Activated naive CD4-positive, alpha-beta T cell treated with anti-CD3 and anti-CD28 coated beads for 36 hours (primary cell): ENCODE measurements at places on chromosomes 5 and 9. TPM values are rescaled to one million over a fixed set of nuclear protein-coding genes. Genes with fewer than 3 reads are reported as not detected.

Gene FGFR4
- 0.95 TPM for total RNA-seq

DNA sequence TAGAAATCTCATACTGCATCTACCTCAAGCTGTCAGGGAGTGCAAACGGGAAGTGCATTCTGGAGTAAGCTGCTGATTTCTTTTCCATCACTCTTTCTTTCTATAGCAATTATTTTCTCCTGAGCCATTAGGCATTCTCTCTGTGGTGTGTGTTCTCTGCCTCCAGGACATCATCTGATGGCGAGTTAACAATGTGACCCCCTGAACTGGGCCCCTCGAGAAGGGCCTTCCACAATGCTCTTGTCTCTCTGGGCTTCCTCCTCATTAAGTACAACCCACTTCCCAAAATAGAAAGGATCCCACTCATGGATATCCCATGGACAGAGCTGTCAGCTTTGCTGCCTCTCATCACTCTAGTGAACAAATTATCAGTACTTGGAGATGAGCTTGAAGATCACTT lies 96.7 kb upstream of the PRRC1 start:
- no peak overlapping the region for H3K4me3 ChIP-seq
- no peak overlapping the region for H3K27ac ChIP-seq
- peaks cover 2% of the 10 kb centered on the region for H3K27me3 ChIP-seq
- DNase-seq: no peak
- H3K36me3 ChIP-seq: no peaks in the 10 kb centered on the region

Gene FGF18
- 0.17 TPM for total RNA-seq

Gene IL33
- total RNA-seq: not detected

- no peaks in the 10 kb centered on the region for H3K4me1 ChIP-seq
- no peak overlapping the region for H3K27ac ChIP-seq
- peak; percentile 68 for DNase-seq
- H3K27me3 ChIP-seq: no peaks in the 10 kb centered on the region
- H3K36me3 ChIP-seq: no peaks in the 10 kb centered on the region
These were observed 36.6 kb upstream of the MYORG start for GRCh38 chr9:34413231-34413852.

- peaks cover 52% of the 10 kb centered on the region for H3K36me3 ChIP-seq
These were observed 28.5 kb downstream of the KCNV2 start for GRCh38 chr9:2745560-2746380.

DNA sequence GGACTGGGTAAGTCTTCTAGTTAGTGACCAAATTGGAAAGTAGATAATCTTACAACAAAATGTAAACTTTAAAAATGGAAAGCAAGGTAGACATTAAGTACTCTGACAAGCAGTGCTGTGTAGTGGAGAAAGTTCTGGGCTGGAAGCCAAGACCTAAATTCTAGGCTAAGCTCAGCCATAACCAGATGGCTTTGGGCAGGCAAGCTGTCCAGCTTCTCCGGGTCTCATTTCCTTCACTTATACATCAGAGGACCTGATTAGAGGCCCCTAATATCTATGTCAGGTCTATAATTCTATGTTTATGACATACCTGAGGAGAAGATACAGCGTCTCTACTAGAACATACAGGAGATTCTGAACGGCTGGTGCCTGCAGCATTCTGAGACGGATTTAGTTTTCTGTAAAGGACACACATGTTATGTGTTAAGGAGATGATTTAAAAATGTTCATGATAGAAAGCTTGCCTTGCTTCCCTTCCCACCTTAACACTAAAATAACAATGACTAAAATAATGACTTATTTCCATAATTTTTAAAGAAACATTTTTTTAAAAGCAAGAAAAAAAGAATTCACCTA lies 61.2 kb downstream of the ELL2 start:
- no peaks in the 10 kb centered on the region for H3K27me3 ChIP-seq
- no peak overlapping the region for H3K4me3 ChIP-seq
- peaks cover 36% of the 10 kb centered on the region for H3K36me3 ChIP-seq
- no peak for DNase-seq
- no peak overlapping the region for H3K27ac ChIP-seq

Gene IGFBPL1
- 0.26 TPM for total RNA-seq

Gene PCDHB4
- not detected for total RNA-seq

Gene C9orf50
- not detected for total RNA-seq

DNA sequence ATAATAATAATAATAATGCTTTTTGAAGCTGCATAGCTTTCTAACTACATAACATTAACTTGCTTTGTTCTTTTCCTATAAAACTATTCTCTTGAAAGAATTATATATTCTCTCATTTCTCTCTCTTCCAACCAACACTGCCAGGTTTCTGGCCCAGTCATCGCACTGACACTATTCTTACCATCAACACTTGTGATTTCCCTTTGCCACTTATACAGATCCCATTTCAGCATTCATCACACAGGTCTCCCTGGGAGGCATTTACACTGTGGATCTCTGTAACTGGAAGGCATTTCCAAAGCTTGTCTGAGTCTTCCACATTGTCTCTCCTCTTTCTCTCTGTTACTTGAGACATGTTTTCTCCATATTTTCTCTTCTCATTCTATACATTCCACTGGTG lies 777.8 kb upstream of the ACO1 start:
- no peaks in the 10 kb centered on the region for H3K4me1 ChIP-seq
- H3K36me3 ChIP-seq: no peaks in the 10 kb centered on the region
- no peak for DNase-seq
- no peak overlapping the region for H3K27ac ChIP-seq
- no peak overlapping the region for H3K4me3 ChIP-seq

GRCh38 chr5:68288707-68289134 lies 73.2 kb downstream of the PIK3R1 start:
- H3K4me1 ChIP-seq: peaks cover 68% of the 10 kb centered on the region
- peak overlapping the region; percentile 83 for H3K4me3 ChIP-seq
- no peak for DNase-seq
- H3K27me3 ChIP-seq: no peaks in the 10 kb centered on the region

GRCh38 chr5:112907166-112907631 lies 14.8 kb downstream of the REEP5 start:
- H3K27ac ChIP-seq: no peak overlapping the region
- DNase-seq: no peak
- H3K36me3 ChIP-seq: peaks cover 5% of the 10 kb centered on the region
- H3K27me3 ChIP-seq: no peaks in the 10 kb centered on the region
- peaks cover 9% of the 10 kb centered on the region for H3K4me1 ChIP-seq
- H3K4me3 ChIP-seq: no peak overlapping the region

Gene RECK
- 8.5 TPM for total RNA-seq

DNA sequence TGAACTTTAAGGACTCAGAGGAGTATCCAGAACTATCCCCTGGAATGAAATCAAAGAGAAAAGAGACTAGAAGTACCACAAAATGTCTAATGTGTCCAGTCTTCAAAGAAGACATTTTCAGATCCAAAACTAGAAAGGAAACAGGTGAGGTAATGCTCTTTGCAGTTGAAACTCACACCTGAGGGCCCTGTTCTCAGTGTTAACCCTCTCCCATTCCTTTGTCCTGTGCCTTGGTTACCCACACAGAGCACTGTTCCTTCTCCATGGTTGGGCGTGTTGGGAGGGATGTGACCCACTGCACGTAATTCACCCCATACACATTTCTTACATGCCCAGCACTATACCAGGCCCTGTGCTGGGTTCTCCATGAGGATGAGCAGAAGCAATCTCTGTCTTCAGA lies 21.3 kb downstream of the MSANTD3 start:
- H3K4me3 ChIP-seq: no peak overlapping the region
- DNase-seq: no peak
- peaks cover 7% of the 10 kb centered on the region for H3K4me1 ChIP-seq
- H3K27ac ChIP-seq: no peak overlapping the region
- H3K27me3 ChIP-seq: no peaks in the 10 kb centered on the region

DNA sequence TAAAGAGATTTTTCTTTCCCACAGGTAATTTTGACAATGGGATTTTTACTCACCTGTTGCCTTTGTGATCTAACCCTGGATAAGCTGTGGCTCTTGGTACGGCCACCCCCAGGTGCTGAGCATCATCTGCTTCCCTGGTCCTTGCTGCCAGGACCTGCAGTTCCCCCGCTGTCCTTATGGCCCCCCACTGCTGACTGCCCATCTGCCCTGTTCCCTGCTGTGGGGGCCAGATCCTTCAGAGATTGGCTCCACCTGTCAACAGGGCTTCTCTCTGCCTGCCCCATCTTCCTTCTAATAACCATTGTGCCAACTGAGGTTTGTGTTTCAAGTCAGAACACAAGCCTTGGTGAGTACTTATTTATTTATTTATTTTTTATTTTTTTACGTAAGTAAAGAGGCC lies 183.3 kb downstream of the MAPKAP1 start:
- no peaks in the 10 kb centered on the region for H3K27me3 ChIP-seq
- no peak for DNase-seq
- H3K27ac ChIP-seq: no peak overlapping the region

Gene C5orf52
- not detected for total RNA-seq

DNA sequence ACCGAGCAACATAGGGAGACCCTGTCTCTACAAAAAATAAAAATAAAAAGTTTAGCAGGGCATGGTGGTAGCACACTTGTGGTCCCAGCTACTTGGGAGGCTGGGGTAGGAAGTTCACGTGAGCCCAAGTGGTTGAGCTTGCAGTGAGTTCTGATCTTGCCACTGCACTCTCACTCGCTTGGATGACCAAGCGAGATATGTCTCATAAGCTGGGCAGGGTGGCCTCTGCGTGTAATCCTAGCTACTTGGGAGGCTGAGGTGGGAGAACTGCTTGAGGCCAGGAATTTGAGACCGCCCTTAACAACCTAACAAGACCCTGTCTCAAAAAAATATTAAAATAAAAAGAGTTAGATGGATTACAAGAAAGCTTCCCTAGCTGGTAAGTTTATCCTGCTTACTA lies 32.5 kb downstream of the RASA1 start:
- no peak overlapping the region for H3K27ac ChIP-seq
- no peak overlapping the region for H3K4me3 ChIP-seq
- peaks cover 68% of the 10 kb centered on the region for H3K4me1 ChIP-seq
- H3K36me3 ChIP-seq: peaks cover 16% of the 10 kb centered on the region
- DNase-seq: no peak

- H3K4me1 ChIP-seq: peaks cover 14% of the 10 kb centered on the region
- no peak for DNase-seq
- H3K4me3 ChIP-seq: no peak overlapping the region
- peaks cover 27% of the 10 kb centered on the region for H3K27me3 ChIP-seq
These were observed 103.8 kb upstream of the ERCC6L2 start for GRCh38 chr9:95771556-95772246.

DNA sequence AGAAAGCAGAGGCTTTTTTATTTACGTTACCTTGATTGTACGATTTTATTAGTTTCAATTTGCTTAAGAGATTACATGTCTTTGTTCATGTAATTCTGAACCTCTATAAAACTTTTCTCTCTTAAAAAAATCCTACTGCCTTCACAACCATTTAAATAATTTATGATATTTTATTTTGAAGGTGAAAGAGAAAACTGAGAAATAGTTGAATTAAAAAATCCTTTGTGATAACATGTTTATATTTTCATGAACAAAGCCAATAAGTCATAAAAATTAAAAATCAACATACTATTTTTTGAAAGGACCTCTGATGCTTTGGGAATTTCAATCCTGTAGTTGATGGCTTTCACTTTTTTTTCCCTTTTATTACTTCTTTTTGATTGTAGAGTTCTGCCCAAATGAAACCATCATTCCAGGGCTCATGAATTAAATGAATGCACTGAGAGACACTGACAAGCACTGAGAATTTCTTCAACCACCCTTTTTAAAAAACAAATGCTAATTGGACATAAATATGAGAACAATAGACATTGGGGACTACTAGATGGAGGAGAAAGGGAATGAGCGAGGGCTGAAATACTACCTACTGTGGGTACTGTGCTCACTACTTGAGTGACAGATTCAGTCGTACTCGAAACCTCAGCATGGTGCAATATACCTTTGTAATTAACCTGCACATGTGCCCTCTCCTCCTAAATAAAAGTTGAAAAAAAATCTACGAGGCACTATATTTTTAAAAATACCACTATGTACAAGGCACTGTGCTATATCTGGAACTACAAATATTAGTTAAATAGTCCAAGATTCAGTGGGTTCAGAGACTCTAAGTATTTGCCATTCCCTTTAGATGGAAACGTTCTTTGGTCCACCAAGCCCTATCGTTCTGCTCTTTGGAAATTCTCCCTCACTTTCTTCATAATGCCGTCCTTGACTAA lies 5.9 kb downstream of the CDKN2A start:
- no peak overlapping the region for H3K27ac ChIP-seq
- no peak for DNase-seq
- no peak overlapping the region for H3K4me3 ChIP-seq

Gene PCDHGC3
- total RNA-seq: 0.17 TPM

DNA sequence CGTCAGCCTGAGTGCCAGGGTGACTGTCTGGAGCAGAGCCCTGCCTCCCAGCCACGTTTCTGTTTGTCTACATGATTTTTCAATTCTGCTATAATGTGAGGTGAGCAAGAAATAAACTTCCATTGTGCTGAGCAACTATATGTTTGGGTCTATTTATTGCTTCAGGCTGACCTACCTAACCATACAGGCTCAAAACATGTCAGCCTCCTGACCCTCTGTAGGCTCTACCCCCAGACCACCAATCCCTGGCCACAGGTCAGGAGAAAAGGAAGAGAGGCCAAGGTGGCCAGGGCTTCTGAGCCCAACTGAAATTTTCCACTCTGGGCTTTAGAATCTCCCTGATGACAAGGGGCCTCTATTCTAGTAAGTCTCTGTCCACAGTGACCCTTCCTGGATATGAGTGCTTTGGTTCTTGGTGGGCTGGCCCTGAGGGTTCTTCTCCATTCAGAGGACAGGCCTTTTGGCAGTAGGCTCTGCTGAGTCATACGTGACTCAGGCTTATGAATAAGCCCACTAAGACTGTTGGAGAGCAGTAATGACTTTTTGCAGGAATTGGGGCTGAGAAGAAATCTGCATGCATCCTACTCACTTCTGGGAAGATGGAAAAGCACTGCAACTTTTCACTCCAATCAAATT lies 117.2 kb upstream of the TBCA start:
- peak; percentile 15 for DNase-seq
- H3K27me3 ChIP-seq: no peaks in the 10 kb centered on the region
- H3K36me3 ChIP-seq: no peaks in the 10 kb centered on the region
- peaks cover 13% of the 10 kb centered on the region for H3K4me1 ChIP-seq

- peaks cover under 1% of the 10 kb centered on the region for H3K27me3 ChIP-seq
These were observed 44.2 kb downstream of the IL31RA start for GRCh38 chr5:55895346-55895745.

Gene ZNF462
- 0.33 TPM for total RNA-seq

GRCh38 chr9:133717113-133718031 lies 20.8 kb downstream of the SARDH start:
- H3K27me3 ChIP-seq: peaks cover 1% of the 10 kb centered on the region
- no peak overlapping the region for H3K4me3 ChIP-seq
- H3K4me1 ChIP-seq: peaks cover 5% of the 10 kb centered on the region
- H3K27ac ChIP-seq: no peak overlapping the region
- peak; percentile 3 for DNase-seq

GRCh38 chr9:86259557-86259956 lies at the start of gene C9orf153:
Gene C9orf153 (minus strand): TSS chr9:86259657. CDS start chr9:86229603, 30,054 bp downstream.
- no peaks in the 10 kb centered on the region for H3K4me1 ChIP-seq
- no peak within 1 kb of the TSS for H3K27ac ChIP-seq
- H3K36me3 ChIP-seq: peaks cover 21% of the 10 kb centered on the region
- H3K4me3 ChIP-seq: no peak within 1 kb of the TSS
- DNase-seq: no peak
- H3K27me3 ChIP-seq: no peaks in the 10 kb centered on the region
